Aorta (tissue), 5 donors: ENCODE measurements at places on chromosomes 16 and 17. TPM values are rescaled to one million over a fixed set of nuclear protein-coding genes. Genes with fewer than 3 reads are reported as not detected.

Gene CCL17
- total RNA-seq, result 0.94 TPM

GRCh38 chr17:81253358-81254131 lies 14.4 kb downstream of the NDUFAF8 start:
- no peak overlapping the region for H3K4me3 ChIP-seq
- no peak overlapping the region for H3K27ac ChIP-seq
- DNase-seq, result no peak

DNA sequence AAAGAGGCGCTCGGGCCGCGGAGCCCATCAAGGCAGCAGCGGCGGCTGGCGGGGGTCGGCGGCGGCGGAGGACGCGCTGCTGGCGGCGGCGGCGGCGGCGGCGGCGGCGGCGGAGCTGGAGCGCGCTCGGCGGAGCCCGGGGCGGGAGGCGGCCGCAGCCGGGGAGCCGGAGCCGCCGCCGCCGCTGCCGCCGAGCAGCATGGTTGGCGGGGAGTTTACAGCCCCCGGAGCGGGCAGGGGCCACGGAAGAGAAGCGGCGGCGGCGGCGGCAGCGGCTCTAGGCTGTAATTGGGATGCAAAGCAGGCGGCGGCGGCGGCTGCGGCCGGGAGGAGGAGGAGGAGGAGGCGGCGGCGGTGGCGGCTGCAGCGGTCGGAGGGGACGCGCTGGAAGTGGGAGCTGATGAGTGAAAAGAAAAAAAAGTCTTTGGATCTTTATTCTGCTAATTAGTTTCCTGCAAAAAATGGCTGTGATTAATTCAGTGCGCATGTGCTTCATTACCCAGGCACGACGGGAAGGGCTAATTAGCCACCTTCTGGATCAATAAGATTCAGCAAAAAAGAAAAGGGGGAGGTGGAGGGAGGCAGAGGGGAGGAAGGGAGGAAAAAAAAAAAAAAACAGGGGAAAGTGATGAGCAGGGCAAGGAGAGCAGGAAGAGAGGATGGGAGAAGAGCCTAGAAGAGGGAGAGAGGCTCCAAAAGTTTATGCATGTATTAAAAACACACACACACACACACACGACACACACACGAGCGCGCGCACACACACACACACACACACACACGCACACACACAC lies 10.9 kb upstream of the ZFHX3 start:
- H3K27me3 ChIP-seq, result no peaks in the 10 kb centered on the region
- DNase-seq, result peak; percentile 87
- no peaks in the 10 kb centered on the region for H3K36me3 ChIP-seq
- no peaks in the 10 kb centered on the region for H3K4me1 ChIP-seq
- peak overlapping the region; percentile 100 for H3K4me3 ChIP-seq

Gene SSTR5
- total RNA-seq, result not detected

DNA sequence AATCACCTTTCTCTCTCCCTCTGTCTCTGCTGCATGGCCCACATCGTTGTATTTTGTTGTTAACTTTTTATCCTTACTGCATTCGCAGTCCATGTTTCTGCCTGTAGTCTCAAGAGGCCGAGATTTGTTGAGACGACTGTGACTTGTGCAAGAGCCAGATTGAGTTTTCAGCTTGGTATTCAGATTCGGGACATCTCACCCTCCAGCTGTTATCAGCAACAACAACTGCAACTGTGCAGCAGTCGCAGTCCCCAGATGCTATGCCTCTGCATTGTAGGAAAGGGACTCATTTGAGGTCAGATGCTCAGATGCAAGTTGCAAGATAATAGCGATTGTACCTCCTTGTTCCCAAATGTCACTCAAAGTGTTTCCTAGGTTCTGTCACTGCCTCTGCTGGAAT lies 209.0 kb downstream of the SNX29 start:
- H3K27me3 ChIP-seq, result no peaks in the 10 kb centered on the region
- no peak overlapping the region for H3K4me3 ChIP-seq
- DNase-seq, result no peak
- H3K4me1 ChIP-seq, result peaks cover 2% of the 10 kb centered on the region
- H3K36me3 ChIP-seq, result no peaks in the 10 kb centered on the region

Gene GSG1L
- 10.6 TPM for total RNA-seq

- no peak overlapping the region for H3K4me3 ChIP-seq
- H3K4me1 ChIP-seq, result no peaks in the 10 kb centered on the region
- no peak for DNase-seq
Observed at GRCh38 chr17:72571813-72572396, 451.1 kb downstream of the SOX9 start.

- H3K4me3 ChIP-seq, result no peak overlapping the region
- DNase-seq, result no peak
- H3K36me3 ChIP-seq, result no peaks in the 10 kb centered on the region
- H3K27me3 ChIP-seq, result no peaks in the 10 kb centered on the region
Observed at GRCh38 chr17:50779747-50780353, 12.5 kb upstream of the ANKRD40CL start.

DNA sequence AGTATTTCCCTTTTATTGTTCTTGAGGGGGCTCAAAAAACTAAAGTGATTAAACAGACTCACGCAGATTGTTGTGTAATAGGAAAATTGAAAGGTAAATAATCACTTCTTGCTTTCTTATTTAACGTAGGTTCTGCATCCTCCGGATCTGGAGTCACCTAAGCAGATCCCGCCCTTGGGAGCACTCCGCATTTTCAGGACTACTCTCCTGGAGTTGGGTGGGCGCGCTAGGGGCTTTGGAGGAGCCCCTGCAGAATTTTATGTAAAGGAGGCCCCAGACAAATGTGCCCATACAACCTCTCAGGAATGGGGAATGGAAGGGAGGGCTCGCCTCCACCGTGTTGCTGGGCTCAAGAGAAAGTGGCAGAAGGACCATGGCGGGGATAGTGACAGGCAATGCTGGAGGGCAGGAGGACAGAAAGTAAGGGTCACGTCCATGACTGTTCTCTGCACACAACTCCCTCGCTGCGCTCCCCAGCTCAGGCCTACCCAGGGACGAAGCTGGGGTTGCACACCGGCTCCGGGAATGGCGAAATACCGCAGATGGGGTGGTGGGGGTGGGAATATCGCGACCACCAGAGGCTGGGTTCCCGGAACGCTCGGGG lies 8.3 kb downstream of the MT2A start:
- H3K36me3 ChIP-seq, result no peaks in the 10 kb centered on the region
- H3K27ac ChIP-seq, result no peak overlapping the region
- H3K4me3 ChIP-seq, result no peak overlapping the region
- no peak for DNase-seq
- H3K4me1 ChIP-seq, result no peaks in the 10 kb centered on the region
- no peaks in the 10 kb centered on the region for H3K27me3 ChIP-seq

Gene TPSG1
- total RNA-seq, result not detected

DNA sequence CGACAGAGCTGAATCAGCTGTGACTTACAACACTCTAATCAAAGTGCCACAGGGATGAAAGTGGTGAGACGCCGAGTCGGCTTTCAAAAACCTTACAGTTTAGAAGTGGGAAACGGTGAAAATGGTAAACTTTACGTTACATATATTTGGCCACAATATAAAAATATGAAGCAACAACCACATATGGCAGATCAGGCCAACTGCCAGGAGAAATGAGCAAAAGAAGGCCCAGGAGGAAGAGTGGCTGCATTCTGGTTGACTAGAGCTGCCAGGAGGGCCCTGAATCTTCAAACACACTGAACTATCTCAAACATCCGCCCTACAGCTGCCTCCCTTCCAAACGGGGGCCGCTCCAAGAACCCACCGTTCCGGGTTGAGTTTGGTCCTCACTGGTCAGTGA lies 56.3 kb downstream of the MRM3 start:
- H3K27me3 ChIP-seq, result no peaks in the 10 kb centered on the region
- H3K4me1 ChIP-seq, result no peaks in the 10 kb centered on the region
- DNase-seq, result no peak
- H3K27ac ChIP-seq, result no peak overlapping the region
- H3K4me3 ChIP-seq, result no peak overlapping the region

Gene EVI2B
- 16.9 TPM for total RNA-seq

DNA sequence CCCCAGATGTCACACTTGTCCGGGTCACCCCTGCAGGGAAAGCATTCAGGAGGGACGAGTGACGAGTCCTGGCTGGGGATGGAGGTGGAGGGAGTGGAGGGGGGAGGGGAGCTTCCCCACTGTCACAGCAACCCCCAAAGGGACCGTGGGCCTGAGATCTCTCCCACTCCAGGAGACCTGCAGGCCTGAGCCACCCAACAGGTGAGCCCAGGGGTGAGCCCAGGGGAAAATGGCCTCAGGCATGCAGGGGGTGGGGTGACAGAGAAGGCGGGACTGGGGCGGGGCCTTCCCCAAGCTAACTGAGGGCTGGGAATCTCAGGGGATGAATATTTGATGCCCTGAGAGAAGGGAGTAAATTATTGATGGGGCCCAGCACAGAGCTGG lies 2.4 kb downstream of the USH1G start:
- H3K27ac ChIP-seq, result no peak overlapping the region
- H3K27me3 ChIP-seq, result no peaks in the 10 kb centered on the region
- H3K4me3 ChIP-seq, result no peak overlapping the region
- no peaks in the 10 kb centered on the region for H3K4me1 ChIP-seq
- no peaks in the 10 kb centered on the region for H3K36me3 ChIP-seq

DNA sequence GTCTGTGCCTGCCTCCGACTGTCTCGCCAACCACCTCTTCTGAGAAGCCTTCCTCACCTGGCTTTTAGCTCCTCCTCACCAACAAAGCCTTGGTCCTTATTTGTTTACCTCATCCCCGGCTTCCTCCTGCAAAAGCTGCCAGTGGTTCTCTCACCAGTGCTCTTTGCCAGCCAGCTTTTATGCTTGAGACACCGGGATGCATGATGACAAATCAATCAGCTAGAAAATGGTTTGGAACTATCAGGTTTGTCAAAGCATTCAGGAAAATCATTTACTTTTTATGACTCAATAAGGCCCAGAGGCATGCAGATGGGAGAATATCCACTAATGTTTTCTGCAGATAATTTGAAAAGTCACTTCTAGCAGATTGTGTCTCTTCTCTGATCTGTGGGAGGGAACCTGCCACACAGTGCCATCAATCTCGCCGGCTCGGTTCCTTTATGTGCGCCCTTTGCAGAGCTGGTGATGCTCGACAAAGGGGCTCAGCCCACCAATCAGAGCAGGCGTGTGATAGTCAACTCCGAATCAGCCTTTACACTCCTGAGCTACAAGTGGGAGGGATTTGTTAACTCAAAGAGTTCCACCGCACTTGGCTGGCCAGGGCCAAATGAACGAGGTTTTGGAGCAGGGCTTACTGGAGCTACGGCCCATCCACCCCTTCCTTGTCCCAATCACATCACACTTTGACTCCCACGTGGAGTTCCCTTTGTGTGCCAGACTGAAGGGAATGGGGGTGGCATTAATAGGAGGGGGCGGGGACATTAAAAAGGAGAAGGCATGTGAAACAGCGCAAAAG lies 85.8 kb downstream of the MRC2 start:
- H3K4me1 ChIP-seq, result no peaks in the 10 kb centered on the region
- no peak for DNase-seq
- no peak overlapping the region for H3K4me3 ChIP-seq
- no peak overlapping the region for H3K27ac ChIP-seq
- H3K36me3 ChIP-seq, result no peaks in the 10 kb centered on the region

- H3K27ac ChIP-seq, result no peak overlapping the region
- peak; percentile 91 for DNase-seq
- H3K4me1 ChIP-seq, result no peaks in the 10 kb centered on the region
- no peaks in the 10 kb centered on the region for H3K27me3 ChIP-seq
- H3K36me3 ChIP-seq, result no peaks in the 10 kb centered on the region
Observed at GRCh38 chr16:28879841-28880588, 1.7 kb downstream of the ATP2A1 start.

GRCh38 chr16:11109566-11109965 lies 146.4 kb downstream of the SOCS1 start:
- H3K4me3 ChIP-seq, result no peak overlapping the region
- H3K36me3 ChIP-seq, result no peaks in the 10 kb centered on the region
- no peak for DNase-seq
- peak overlapping the region; percentile 73 for H3K27ac ChIP-seq
- H3K4me1 ChIP-seq, result peaks cover 9% of the 10 kb centered on the region
- no peaks in the 10 kb centered on the region for H3K27me3 ChIP-seq

Gene NOG
- 3.6 TPM for total RNA-seq

- no peak overlapping the region for H3K4me3 ChIP-seq
- H3K27ac ChIP-seq, result no peak overlapping the region
- H3K36me3 ChIP-seq, result no peaks in the 10 kb centered on the region
- H3K4me1 ChIP-seq, result no peaks in the 10 kb centered on the region
- H3K27me3 ChIP-seq, result no peaks in the 10 kb centered on the region
- no peak for DNase-seq
Observed at GRCh38 chr17:59719526-59719925, 12.1 kb downstream of the VMP1 start.

Gene CIBAR2
- total RNA-seq, result 0.57 TPM

DNA sequence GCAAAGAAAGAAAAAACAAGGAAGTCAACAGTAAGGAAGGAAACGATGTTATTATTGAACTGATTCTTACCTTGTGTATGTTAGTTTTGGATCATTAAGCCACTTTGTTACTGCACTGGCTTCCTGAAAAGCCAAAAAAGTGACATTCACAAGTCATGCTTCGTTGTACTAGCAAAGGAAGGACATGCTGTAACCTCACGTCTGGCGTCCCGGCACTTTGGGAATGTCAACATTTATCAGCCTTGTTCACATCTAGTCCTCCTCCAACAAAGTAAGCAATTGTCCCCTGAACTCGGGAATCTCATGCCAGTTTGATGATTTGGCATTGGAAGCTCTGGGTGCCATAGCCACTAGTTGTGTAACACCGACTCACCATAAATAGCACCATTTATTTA lies 731 bp upstream of the MKS1 start:
- H3K36me3 ChIP-seq, result no peaks in the 10 kb centered on the region
- no peak overlapping the region for H3K27ac ChIP-seq
- H3K4me1 ChIP-seq, result no peaks in the 10 kb centered on the region
- H3K27me3 ChIP-seq, result no peaks in the 10 kb centered on the region
- DNase-seq, result no peak

DNA sequence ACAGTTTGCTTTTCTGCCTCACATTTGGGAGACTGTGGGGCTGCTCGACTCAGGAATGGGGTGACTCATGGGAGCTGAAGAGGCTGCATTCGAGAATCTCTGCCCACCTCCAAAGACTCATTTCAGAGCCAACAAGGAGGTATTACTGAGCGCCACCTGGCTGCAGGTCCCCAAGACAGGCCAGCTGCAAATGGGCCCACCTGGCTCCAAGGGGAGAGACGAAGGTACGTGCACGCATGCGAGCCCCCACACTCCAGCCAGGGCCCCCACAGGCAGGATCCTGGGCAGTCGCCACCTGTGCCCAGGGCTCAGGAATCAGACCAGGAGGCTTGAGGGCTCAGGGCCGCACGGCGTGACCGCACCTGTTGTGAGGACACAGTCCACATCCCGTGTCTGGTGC lies 6.0 kb downstream of the HAGHL start:
- DNase-seq, result no peak
- no peak overlapping the region for H3K27ac ChIP-seq
- H3K36me3 ChIP-seq, result peaks cover 2% of the 10 kb centered on the region
- H3K4me3 ChIP-seq, result no peak overlapping the region

GRCh38 chr16:50411034-50411433 lies 42.2 kb upstream of the BRD7 start:
- no peak overlapping the region for H3K27ac ChIP-seq
- H3K4me3 ChIP-seq, result no peak overlapping the region
- H3K27me3 ChIP-seq, result no peaks in the 10 kb centered on the region
- no peaks in the 10 kb centered on the region for H3K36me3 ChIP-seq

DNA sequence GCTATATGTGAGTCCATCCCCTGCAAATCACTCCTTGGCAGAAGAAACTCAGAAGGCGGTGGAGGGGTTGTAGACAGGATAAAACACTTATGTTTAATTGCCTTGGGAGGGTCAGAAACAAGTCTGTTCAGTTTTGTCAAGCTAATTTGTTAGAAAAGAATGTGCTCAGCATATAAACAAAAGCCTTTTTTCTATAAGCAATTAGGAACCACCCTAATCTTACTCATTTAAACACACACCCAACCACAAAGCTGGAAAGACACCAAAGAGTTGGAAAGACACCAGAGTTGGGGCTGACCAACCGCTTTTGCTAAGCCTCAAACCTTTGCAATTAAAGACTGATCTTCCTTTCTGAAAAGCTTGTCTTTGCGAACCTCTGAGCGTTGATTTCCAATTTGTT lies 439.2 kb upstream of the ERCC4 start:
- no peak for DNase-seq
- no peak overlapping the region for H3K4me3 ChIP-seq
- no peak overlapping the region for H3K27ac ChIP-seq
